ENCODE measurements at places on chromosomes 4 and X.
A peak's percentile ranks its signal among the peaks of the same experiment; 100 is the strongest.

- DNase-seq, result no peak
Observed at GRCh38 chr4:165718660-165719059, 154.4 kb upstream of the TLL1 start.

DNA sequence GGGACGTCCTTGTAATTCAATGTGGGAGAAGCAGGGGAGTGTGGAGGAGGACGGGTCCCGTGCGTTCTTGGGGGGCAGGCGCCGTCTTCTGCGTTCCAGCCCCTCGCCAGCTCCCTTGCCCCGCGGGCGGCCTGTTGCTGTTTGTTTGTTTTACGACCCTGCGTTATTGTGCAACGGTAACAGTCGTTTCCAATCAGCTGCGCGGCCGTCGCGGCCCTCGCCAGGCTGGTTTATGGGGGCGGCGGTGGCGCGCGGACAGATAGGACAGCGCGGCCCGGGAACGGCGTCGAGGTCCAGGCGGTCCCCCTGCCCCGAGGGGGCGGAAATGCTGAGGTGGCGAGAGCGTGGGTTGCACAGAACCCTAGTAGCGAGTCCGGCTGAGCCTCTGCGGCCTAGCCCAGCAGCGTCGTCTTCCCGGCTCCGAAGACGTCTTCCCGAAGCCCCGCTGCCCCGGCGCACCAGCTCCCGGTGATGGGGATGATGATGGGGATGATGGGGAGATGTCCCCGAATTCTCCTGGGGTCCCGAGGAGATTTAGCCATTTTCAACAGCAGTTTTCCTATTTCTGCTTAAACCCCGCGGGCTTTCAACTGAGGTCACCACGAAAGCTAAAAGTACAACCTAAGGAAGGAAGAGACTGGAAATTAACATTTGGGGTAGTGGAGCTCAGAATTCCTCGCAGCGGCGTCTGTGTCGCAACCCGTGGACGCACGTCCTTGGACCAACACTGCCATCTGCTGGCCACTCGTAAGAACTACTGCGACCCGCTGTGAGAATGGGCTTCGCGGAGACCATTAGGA lies 4.8 kb downstream of the PDGFRA start:
- peak; percentile 75 for DNase-seq

DNA sequence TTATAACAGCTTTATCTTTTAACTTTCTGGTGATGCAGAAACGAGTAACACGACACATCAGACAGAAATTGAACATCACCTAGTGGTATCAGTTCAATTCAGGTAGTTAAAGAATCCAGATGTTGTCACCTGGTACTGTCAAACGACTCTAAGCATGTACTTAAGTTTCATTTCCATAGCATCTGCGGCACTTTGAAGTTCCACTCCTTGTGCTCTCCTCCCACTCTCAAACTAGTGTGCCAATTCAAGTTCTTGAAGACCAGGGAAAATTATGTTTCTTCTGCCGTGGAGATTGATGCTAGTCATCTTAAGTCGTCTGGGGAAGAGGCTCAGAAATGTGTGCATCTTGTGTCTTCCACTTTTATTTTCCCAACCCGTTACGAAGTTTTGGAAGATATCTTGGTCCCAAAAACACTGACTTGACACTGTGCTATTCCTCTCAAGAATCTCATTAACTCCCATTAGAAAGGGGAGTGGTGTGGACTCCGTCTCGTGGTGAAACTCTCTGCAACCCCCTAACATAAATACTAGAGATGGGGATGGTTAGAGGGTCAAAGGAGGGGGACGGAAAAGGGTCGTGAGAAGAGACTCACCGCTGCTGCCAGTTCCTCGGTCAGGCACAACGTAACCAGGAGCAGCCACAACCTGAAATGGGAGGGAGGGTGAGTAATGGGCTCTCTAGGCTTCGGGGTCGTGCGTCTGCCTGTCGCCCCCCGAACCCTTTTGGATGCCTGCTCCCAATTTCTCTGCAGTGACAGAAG lies 693 bp downstream of the COL4A6 start:
- no peak for DNase-seq

DNA sequence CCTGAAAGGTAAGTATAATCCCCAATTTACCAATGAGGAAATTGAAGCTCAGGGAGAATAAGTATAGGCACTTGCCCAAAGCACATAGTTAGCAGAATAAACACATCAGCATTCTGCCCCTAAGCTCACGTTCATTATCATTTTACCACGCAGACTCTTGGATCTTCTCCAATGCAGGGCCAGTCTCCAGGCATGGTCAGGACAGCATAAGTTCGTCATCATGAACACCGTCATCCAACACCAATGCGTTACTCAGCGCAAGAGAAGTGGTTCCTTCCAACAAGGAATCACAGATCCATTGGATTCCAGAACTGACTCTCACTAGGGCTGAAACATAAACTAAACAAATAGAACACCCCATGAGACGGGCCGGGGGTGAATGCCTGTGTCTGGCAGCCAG lies 86.5 kb upstream of the GPM6B start:
- no peak for DNase-seq
